Peyer's patch (tissue), 4 donors: ENCODE measurements at places on chromosomes 13 and 19.

DNA sequence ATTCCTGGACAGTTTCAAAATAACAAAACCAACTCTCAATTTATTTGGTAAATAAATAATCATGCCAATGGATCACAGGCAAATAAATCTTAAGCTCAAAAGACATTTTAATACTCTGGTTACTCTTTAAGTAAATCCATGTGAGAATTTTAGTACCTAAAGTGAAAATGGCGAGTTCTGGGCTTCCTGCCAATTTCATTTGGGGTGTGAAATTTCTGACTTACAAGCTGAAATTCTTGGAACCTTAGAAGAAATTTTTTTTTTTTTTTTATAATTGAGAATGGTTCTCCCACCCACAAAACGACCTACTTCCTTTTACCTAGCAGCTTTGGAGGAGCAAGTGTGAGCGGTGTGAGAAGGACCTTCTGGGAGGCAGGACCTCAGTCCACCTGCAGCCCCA lies 354.5 kb upstream of the NBEA start:
- no peak for DNase-seq

DNA sequence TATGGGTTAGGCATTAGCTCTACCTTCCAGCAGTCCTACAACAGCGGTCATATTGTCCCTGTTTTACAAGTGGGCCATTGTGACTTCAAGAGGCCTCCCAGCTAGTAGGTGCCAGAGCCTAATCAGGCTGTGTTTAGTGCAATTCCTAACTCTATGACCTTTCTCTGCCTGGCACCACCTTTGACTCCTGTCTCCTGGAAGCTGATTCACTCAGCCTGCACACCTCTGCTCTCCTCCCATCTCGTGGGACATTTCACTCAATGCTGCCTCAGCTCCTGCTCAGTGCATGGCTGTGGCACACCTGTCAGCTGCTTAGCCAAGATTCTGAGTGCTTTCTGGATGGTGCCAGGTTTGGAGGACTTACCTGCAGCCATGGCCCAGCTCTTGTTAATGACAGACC lies 9.5 kb upstream of the GJB6 start:
- no peak for DNase-seq

DNA sequence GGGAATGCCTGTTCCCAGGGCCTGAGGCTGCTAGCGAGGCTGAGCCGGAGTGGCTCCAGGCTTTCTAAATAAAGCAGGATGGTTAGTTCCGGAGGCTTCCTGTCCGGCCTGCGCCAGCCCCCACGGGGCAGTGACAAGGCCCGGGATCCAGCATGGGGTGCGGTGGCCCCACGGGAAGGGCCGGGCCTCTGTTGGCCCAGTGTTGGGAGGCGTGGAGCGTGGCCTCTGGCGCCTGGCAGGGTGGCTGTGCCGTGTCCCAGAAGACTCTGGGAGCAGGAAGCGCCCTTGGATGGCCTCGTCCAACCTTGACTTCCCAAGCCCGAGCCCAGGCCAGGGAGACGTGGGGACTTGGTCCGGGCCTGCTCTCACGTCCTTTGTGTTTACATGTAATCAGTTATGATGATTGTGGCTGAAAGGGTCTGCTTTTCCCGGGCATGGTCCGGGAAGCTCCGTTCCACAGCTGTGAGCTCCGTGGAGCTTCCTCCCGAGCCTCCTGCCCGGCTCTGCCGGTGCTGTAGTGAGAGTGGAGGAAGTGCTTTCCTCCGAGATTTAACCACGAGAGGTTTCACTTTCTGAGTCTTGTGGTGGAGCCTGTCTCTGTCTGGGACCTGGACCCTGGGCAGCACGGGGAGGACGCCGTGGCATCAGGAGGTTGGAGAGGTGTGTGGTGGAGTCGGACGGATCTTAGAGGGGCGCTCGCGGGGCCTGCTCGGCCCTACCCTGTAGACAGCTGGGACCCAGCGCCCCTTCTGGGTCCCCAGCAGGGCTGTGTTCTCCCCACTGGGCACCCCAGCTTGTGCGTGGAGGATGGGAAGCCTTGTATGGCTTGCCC lies 4.6 kb downstream of the GNA11 start:
- peak; percentile 70 for DNase-seq

- no peak for DNase-seq
Observed at GRCh38 chr13:112796190-112796915, 106.5 kb downstream of the ATP11A start.

DNA sequence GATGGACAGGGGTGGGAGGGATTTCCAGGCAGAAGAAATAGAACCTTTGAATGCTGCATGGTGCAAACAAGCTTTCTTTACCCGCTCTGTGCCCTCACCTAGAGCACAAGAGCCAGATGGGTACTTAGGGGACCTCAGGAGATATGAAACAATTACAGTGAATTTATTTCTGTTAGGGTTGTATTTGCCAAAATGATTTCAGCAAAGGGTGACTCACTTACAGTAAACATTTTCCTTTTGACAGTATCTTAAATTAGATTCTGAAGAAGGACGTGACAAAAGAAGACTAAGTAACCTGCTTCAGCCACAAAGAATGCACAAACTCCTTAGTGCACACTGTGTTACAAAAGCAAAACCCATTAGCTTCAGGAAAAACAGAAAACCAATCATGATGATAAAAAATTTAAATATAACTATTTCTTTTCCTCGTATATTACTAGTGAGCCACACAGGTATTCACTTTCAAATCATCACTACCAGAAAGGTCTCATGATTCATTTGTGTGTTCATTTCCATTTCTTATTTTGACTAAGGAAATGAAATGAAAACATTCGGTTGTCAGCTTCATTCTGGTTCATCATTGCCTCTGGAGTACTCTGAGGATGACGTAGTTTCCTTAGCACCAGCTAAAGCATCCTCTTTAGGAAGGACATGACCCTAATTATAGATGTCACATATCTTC lies 158.8 kb downstream of the NHLRC3 start:
- no peak for DNase-seq

DNA sequence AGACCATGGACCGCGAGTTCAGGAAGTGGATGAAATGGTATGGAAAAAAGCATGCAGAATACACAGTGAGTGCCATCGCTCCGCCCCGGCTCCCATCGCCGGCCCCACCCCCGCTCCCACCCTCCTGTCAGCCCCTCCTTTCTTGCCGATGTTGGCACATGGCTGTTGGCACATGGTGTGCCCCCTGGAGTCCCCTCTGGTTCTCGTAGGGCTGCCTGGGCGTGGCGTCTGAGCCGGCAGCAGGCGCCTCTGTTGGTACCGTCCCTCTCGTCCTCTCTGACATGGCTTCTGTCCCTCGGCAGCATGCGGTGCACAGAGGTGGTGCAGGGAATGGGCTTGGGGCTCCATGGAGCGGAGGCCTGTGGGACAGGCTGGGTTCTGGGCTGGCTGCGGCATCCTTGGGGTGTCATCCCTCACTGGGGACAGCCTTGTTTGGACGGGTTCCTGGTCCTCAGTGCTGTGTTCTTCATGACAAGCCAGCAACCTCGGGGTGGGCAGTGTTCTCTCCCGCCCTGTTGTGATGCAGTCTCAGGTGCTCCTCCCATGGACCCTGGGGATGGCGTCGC lies 30.9 kb downstream of the DOT1L start:
- DNase-seq: no peak
